Neural progenitor cell (in vitro differentiated cells): ENCODE measurements at places on chromosomes 4 and X.

- no peak overlapping the region for H3K27ac ChIP-seq
- no peak overlapping the region for H3K4me3 ChIP-seq
- no peaks in the 10 kb centered on the region for H3K36me3 ChIP-seq
Observed at GRCh38 chr4:88735564-88735963, 37.9 kb upstream of the NAP1L5 start.

DNA sequence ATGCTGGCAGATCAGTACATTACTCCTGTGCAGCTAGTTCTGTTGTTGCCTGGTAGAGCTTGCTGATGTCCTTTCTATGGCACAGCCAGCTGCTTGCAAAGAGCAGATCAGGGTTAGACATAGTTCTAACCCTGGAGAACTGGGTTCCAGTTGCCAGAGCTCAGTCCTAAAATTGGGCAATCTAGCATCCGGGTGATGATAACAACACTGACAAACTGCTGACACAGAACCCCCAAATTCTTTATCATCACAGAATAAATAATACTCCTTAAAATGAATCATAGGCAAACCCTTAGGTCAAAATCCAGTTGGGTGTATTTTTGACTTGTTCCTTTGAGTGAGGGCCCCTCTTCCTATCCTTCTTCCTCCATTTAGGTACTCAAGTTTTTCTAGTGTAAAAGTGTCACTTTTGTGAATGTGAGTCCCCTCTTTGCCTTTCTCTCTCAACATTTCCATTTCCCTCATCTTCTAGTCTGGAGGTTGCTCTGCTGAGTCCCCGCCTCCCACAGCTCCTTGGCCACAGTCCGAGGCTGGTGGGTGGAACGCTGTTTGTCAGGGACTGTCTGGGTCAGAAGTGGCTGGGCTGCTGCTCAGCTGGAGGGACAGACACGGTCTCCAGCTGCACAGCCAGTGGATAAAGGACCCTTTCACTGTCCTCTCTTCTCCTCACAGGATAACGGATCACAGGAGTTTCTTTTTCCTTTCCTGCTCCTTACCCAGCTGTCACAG, 93.6 kb upstream of the RASGEF1B start:
- H3K27ac ChIP-seq: peak overlapping the region; percentile 11
- no peaks in the 10 kb centered on the region for H3K27me3 ChIP-seq
- no peak overlapping the region for H3K4me3 ChIP-seq
- H3K36me3 ChIP-seq: no peaks in the 10 kb centered on the region
- peaks cover 11% of the 10 kb centered on the region for H3K4me1 ChIP-seq

GRCh38 chrX:14738643-14739042, 134.2 kb downstream of the FANCB start:
- no peaks in the 10 kb centered on the region for H3K4me1 ChIP-seq
- H3K36me3 ChIP-seq: no peaks in the 10 kb centered on the region
- H3K27me3 ChIP-seq: no peaks in the 10 kb centered on the region
- no peak for DNase-seq

DNA sequence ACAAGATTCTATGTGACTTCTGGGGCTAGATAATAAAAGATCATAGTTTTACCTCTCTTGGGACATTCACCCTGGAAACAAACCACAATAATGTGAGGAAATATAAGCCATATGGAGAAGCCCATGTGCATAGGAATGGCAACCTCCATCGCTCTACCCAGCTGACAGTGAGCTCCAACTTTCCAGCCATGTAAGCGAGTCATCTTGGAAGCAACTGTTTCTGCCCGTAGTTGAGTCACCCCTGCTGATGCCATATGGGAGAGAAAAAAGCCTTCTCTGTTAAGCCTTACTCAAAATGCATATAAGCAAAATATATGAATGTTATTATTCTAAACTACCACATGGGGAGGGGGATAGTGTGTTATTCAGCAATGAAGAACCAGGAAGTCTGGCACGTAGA, 31.4 kb upstream of the RELL1 start:
- no peaks in the 10 kb centered on the region for H3K36me3 ChIP-seq
- no peak for DNase-seq
- no peaks in the 10 kb centered on the region for H3K27me3 ChIP-seq
- peaks cover 4% of the 10 kb centered on the region for H3K4me1 ChIP-seq
- H3K27ac ChIP-seq: no peak overlapping the region
- no peak overlapping the region for H3K4me3 ChIP-seq

GRCh38 chr4:107719207-107719921, 670 bp downstream of the PAPSS1 start:
- peaks cover 19% of the 10 kb centered on the region for H3K4me1 ChIP-seq
- peak overlapping the region; percentile 86 for H3K4me3 ChIP-seq
- no peaks in the 10 kb centered on the region for H3K36me3 ChIP-seq
- H3K27ac ChIP-seq: peak overlapping the region; percentile 67

GRCh38 chr4:139175646-139176301, 1.2 kb downstream of the ELF2 start:
- peak overlapping the region; percentile 88 for H3K4me3 ChIP-seq
- peak; percentile 74 for DNase-seq
- H3K36me3 ChIP-seq: no peaks in the 10 kb centered on the region
- peaks cover 4% of the 10 kb centered on the region for H3K27me3 ChIP-seq

DNA sequence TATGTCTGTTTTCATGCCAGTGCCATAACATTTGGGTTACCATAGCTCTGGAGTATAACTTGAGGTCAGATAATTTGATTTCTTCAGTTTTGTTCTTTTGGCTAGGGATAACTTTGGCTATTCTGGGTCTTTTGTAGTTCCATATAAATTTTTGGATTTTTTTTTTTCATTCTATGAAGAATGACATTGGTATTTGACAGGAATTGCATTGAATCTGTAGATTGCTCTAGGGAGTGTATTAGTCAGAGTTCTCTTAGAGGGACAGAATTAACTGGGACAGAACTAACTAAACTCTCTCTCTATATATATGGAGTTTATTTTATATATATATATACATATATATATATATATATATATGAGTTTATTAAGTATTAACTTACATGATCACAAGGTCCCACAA, 32.2 kb upstream of the SLIT2 start:
- no peak for DNase-seq
- no peaks in the 10 kb centered on the region for H3K27me3 ChIP-seq
- no peak overlapping the region for H3K4me3 ChIP-seq
- no peak overlapping the region for H3K27ac ChIP-seq
- no peaks in the 10 kb centered on the region for H3K36me3 ChIP-seq

DNA sequence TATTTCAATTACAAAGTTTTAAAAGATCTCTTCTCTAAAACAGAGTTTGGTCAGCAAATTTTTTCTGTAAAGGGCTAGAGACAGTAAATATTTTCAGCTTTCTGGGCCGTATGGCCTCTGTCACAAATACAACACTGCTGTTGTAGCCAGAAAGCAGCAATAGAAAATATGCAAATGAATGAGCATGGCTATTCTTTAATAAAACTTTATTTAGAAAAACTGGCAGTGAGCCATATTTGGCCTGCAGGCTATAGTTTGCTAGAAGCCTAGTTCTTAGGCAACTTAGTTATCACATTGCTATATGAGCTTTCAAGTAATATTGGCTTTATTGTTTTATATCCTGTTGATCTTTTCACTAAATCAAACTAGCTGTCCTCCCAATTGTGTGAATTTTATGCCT, 26.5 kb upstream of the XK start:
- H3K27me3 ChIP-seq: no peaks in the 10 kb centered on the region
- no peaks in the 10 kb centered on the region for H3K4me1 ChIP-seq
- no peak overlapping the region for H3K27ac ChIP-seq
- no peak overlapping the region for H3K4me3 ChIP-seq
- no peaks in the 10 kb centered on the region for H3K36me3 ChIP-seq

DNA sequence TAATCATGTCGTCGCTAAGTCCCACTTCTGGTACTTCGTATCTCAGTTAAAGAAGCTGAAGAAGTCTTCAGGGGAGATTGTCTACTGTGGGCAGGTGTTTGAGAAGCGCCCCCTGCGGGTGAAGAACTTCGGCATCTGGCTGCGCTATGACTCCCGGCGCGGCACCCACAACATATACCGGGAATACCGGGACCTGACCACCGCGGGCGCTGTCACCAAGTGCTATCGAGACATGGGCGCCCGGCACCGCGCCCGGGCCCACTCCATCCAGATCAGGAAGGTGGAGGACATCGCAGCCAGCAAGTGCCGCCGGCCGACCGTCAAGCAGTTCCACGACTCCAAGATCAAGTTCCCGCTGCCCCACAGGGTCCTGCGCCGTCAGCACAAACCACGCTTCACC, 11.3 kb downstream of the PNCK start:
- peaks cover 41% of the 10 kb centered on the region for H3K27me3 ChIP-seq
- H3K36me3 ChIP-seq: no peaks in the 10 kb centered on the region
- H3K4me3 ChIP-seq: no peak overlapping the region
- H3K27ac ChIP-seq: no peak overlapping the region

DNA sequence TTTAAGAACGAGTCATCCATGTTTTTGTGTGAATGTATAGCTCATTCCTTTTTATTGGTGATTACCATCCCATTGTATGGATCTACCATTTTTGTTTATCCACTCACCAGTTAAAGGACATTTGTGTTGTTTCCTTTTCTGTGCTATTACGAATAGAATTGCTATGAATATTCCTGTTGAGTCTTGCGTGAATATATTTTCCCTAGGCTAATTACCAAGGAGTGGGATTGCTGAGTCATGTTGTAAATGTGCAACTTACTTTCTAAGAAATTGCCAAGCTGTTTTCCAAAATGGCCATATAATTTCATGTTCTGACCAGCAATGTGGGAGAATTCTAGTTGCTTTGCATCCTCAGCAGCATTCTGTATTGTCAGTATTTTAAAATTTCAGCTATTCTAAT, 51.3 kb downstream of the YIPF6 start:
- H3K27me3 ChIP-seq: no peaks in the 10 kb centered on the region
- no peak overlapping the region for H3K4me3 ChIP-seq
- no peaks in the 10 kb centered on the region for H3K36me3 ChIP-seq

DNA sequence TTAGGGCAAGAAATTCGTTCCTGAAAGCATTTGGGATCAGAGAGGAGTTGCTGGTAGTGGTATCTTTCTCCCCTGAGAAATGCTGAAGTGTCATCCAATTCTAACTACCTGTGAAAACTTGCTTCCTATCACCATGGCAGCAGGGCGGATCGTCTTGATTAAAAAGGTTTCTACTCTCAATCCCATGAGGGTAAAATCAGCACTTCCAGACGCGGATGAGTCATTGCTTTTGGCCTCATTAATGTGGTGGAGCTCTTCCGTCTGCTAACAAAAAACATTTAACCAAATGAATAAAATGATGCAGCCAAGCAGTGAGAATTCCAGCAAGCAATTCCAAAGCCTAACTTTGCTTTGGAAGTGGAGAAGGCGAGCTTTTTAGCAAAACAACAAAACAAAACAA, 325.6 kb downstream of the CAMK2D start:
- no peak for DNase-seq
- no peaks in the 10 kb centered on the region for H3K27me3 ChIP-seq
- no peak overlapping the region for H3K27ac ChIP-seq
- no peak overlapping the region for H3K4me3 ChIP-seq
- peaks cover 6% of the 10 kb centered on the region for H3K4me1 ChIP-seq

DNA sequence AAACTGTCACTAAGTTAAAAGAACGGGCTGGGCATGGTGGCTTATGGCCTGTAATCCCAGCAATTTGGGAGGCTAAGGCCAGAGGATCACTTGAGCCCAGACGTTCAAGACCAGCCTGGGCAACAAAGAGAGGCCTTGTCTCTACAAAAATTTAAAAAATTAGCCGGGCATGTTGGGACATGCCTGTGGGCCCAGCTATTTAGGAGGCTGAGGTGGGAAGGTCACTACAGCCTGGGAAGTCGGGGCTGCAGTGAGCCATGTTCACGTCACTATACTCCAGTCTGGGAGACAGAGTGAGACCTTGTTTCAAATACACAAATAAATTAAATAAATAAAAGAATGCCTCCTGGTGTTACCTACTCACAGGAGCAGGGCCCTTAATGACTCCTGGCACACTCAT, 69.5 kb downstream of the APBB2 start:
- H3K27me3 ChIP-seq: no peaks in the 10 kb centered on the region
- no peak overlapping the region for H3K4me3 ChIP-seq
- H3K4me1 ChIP-seq: peaks cover 43% of the 10 kb centered on the region
- no peaks in the 10 kb centered on the region for H3K36me3 ChIP-seq
- H3K27ac ChIP-seq: peak overlapping the region; percentile 65

DNA sequence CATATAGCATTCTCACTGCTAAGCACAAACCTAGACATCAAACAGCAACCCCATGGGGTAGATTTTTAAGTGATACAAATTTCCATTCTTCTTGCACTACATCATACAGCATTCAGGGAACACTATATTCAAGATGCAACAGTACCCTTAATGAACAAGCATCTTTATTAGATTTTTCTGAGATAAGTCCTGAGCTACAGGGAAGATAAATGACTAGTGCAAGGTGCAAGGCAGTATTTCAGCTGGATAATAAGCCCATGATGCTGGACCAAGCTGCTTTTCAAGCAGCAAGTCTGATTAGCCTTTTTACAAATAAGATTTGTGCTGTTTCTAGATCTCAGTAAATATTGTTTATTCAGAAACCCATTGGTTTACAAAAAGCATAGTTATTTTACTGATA, 192.6 kb upstream of the ATOH1 start:
- no peak overlapping the region for H3K27ac ChIP-seq
- no peak for DNase-seq
- no peaks in the 10 kb centered on the region for H3K36me3 ChIP-seq
- no peak overlapping the region for H3K4me3 ChIP-seq
- H3K4me1 ChIP-seq: peaks cover 24% of the 10 kb centered on the region

GRCh38 chrX:69089203-69089602, 76.0 kb downstream of the PJA1 start:
- no peaks in the 10 kb centered on the region for H3K27me3 ChIP-seq
- H3K4me1 ChIP-seq: no peaks in the 10 kb centered on the region
- no peak overlapping the region for H3K4me3 ChIP-seq
- H3K36me3 ChIP-seq: no peaks in the 10 kb centered on the region

DNA sequence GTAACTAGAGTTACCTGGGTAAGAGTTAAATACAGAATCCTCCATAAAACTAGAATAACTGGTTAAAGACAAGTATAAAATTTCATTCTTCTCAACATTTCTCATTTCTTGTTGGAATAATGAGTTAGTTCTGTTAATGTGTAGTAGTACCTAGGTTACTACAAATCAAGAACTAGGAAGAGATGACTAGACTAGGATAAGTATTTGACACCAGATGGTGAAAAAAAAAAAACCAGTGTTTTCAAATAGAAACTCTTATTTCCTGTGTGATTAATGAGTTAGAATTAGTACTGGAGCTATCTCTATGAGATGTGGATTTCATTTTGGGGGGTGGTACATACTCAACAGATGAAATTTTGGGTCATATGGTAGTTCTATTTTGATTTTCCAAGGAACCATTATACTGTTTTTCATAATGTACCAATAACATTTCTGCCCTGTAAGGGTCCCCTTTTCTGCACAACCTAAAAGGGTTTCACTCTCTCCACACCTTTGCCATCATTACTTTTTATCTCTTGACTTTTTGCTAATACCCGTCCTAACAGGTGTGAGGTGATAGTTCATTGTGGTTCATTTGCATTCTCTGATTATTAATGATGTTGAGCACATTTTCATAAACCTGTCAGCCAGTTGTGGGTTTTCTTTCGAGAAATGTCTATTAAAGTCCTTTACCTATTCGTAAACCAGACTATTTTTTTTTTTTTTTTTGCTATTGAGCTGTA, 1.7 kb upstream of the VCX start:
- no peaks in the 10 kb centered on the region for H3K4me1 ChIP-seq
- no peaks in the 10 kb centered on the region for H3K36me3 ChIP-seq
- H3K4me3 ChIP-seq: no peak overlapping the region
- DNase-seq: no peak
- no peaks in the 10 kb centered on the region for H3K27me3 ChIP-seq
